ENCODE measurements at places on chromosomes 11 and 22.

DNA sequence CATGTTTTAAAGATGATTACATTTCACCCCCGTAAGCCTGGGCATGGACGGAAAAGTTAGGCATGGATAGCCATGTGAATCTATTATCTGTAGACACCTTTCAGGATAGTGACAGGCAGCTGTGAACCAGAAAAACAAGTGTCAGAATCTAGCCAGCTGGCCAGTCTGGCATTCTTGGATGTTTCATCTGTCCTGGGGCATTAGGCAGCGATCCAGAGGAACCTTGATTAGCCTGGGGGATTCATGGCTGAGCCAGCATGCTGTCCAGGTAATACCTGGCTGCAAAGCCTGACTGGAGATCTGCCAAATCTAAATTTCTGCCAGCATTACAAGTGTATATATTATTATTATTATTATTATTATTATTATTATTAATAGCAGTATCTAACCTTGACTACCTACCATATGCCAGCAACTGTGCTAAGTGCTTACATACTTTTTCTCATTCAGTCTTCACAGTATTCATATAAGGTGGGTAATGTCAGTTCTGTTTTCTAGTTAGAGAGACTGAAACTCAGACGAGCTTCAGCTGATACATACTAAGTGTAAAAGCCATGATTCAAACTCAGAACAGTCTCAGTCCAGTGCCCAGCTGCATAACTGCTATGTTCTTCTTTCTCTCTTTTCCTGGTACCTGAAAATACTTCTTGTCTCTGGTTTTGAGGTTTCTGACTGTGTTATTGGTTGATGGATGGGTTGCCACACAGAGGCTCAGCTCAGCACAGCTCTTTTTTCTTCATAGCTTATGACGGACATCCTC lies 12.8 kb downstream of the BMAL1 start:
- no peak for DNase-seq

DNA sequence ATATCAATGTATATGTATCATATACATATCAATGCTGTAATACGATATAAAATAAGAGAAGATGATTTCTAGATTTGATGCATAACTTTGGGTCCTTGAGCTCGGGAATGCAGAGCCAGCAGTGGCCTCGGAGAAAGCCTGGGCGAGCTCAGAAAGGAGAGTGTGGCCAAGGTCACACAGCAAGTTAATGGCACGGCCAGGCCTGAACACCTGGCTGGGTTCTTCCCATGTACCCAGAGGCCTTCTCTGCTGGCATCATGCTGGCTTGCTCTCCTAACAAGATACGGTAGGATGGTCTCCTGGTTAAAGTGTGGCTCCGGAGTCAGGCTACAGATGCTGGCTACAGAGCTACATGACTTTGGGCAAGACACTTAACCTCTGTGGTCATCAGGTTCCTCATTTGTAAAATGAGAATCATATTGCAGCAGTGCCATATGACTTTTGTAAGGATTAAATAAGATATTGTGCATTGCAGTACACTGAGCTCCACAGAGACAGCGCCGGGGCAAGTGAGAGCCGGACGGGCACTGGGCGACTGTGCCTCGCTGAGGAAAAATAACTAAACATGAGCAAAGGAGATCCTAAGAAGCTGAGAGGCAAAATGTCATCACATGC lies 29.9 kb downstream of the TPST2 start:
- DNase-seq, result no peak

DNA sequence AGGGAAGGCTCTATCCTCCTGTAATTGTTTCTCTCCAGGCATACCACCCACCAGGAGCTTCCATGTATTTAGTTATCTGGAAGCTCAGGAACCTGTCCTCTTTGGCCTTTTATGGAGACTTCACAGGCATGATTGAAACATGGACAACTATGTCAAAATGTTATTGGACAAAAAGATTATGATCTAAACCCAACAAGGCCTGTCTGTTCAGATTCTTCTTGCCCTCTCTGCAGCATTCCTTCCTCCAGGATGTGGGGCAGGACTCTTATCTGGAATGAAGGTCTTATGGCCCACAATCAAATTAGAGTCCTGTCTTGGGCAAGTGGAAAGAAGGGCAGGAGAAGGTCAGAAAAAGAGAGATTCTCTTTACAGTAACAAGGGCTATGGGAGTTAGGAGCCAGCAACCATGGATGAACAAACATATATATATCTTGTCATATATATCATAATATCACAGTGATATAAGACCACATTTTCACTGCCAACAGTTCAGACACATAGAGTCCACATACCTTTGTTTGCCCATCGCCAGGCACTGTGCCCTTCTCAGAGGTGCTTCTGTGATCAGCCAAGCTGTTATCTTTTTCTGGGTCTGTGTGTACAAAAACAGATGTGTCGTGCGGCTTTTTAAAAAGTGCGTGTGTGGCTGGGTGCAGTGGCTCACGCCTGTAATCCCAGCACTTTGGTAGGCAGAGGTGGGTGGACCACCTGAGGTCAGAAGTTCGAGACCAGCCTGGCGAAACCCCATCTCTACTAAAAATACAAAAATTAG lies 42.5 kb upstream of the SUSD2 start:
- no peak for DNase-seq

DNA sequence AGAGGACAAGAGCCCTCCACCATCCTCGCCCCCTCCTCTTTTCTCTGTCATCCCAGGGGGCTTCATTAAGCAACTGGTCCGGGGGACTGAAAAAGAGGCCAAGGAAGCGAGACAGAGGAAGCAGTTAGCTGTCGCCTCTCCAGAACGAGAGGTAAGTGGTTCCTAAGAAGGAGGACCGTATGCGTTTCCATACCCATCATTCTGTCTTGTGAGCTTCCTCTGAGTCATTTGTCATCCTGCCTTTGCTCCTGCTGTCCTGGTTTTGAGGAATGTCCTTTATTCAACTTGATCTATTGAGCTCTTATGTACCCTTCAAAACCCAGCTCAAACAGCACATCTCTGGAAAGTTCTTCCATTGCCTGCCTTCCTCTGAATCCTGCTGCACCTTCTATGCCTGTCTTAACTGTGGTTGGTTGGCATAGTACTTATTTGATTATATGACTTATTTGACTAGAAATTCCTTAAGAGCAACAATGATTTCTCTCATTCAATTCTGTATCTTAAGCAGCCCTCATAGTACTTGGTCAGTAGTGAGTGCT lies 21.3 kb downstream of the MYO18B start:
- DNase-seq, result no peak

- DNase-seq, result no peak
Measured at GRCh38 chr11:19834771-19835170, 122.1 kb downstream of the NAV2 start.

GRCh38 chr11:68579455-68579854 lies 104.9 kb upstream of the GAL start:
- DNase-seq, result no peak

- DNase-seq, result no peak
Measured at GRCh38 chr22:30250661-30251267, 4.2 kb upstream of the LIF start.

DNA sequence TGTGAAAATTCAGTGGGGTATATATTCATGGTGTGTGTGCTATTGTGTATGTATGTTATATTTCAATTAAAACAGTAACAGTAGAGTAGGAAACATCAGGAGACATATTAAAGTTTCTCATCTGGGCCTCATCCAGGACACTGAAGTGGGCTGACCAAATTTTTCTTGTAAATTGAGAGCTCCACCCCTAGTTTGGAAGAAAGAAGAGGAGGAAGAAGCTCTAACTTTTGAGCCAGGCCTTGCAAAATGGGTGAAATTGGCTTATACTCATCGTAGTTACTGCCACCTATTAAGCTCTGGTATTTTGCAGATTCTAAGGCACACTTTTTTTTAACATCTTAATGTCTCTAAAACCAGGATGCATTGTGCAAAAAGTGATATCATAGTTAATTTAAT lies 33.7 kb downstream of the TSPAN18 start:
- DNase-seq, result no peak

GRCh38 chr11:102640946-102641345 lies 15.8 kb upstream of the MMP20 start:
- no peak for DNase-seq

- peak; percentile 54 for DNase-seq
Measured at GRCh38 chr22:19962246-19962908, 20.8 kb upstream of the TXNRD2 start.

DNA sequence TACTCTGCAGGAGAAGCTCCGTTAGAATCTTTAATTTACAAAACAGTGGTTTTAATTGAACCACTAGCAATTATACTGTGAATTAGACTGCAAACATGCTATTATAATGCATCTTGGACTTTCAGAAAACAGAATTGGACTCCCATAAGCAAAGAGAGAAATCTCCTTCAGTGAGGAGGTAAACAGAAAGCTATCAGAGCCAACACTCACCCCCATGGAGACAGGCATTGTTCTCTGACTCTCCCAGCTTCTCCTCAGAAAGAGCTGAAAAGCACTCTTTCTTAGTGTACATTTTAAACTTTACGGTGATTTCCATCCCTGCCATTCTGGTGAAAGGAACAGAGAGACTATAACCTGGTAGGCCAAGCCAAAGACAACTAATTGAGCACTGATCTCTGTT lies 176.9 kb downstream of the GRIA4 start:
- DNase-seq, result no peak

- DNase-seq, result no peak
Measured at GRCh38 chr22:32748509-32748908, 53.0 kb upstream of the TIMP3 start.

DNA sequence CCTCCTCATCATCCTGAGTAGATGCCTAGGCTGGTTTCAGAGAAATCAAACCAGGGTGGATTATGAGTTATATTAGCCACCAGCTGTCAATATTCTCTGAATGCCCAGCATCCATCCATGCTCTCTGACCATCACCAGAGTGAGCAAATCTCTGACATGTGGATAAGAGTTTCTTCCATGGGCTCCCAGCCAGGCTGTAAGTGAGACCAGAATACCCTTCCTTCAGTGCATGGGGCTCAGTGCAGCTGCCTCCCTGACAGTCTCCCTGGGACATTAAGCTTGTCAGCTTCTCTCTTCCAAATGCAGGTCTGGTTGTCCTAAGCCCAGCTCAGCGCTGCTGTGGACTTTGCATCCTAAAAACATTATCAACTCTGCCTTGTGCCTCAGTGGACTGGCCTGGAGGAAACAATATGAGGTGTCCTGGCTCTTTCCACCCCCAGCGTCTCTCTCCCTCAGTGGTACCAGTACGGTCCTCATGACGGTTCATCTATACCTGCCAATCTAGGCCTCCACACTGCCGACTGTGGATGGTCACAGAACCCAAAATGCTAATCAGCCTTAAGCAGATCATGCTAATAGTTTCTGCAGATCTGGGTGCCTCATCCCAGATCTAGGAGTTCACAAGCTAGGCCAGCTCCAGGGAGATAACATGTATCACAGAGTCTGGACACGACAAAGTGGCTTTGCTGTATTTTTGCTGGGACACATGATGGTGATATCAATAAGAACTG lies 41.6 kb upstream of the PRAME start:
- DNase-seq, result no peak

GRCh38 chr22:29306175-29306834 lies at the start of gene GAS2L1:
Gene GAS2L1 (plus strand): TSS chr22:29306650. CDS start chr22:29308106, 1,456 bp downstream.
- peak; percentile 55 for DNase-seq

DNA sequence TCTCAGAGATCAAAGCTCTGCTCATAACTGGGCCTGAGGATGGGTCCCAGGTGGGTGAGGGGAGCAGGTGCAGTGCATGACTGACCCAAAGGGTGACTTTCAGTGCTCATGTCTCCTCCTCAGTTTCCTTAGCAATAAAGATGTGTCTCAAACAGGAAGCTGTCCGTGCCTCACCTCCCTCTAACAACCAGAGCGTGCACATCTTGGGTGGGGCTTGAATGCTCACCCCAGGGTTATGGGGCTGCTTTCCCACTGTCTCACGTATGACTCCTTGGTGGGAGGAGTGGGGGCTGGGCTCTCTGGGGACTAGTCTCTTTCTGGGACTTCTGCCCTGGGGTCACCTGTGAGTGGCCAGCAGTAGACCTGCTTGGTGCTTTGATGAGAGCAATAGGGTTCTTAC lies 53.9 kb upstream of the PHOX2A start:
- DNase-seq, result no peak

DNA sequence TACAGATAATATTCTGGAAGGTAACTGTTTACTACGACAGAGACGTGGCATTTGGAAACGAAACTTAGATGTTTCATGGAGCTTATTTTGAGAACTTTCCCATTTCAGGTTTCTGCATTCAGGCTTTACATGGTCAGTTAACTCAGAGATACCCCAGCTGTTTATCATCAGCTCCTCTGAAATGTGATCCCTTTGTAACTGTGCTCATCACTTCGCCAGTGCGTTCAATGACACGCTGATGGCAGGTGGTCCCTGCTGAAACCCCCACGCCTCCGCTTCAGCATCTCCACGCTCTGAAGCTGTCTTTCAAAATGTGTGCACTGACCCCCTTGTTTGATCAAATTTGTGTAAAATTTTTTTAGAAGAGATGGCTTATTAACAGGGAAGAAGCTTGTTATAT lies 30.5 kb downstream of the ALG12 start:
- no peak for DNase-seq

- no peak for DNase-seq
Measured at GRCh38 chr22:48403521-48404403, 1423.9 kb downstream of the BRD1 start.

- DNase-seq, result no peak
Measured at GRCh38 chr11:70778883-70779282, 380.6 kb downstream of the CTTN start.

DNA sequence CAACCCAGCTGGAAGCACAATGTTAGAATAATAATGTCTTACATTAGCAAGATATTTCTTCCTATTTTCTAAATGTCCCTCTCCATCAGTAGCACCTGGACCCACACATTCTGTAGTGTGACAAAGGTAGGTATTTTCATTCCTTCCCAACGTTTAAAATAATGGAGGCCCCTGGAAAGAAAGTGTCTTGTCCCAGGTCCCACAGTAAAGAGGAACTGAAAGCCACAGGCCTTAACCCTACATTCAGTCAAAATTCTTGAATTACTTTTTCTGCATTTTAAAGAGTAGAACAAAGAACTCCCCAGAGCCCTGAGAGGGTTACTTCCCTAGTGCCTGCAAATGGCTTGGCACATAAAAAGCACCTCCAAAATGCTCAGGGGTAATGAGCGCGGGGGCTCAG lies 26.3 kb downstream of the OPCML start:
- no peak for DNase-seq

- DNase-seq, result peak; percentile 78
Measured at GRCh38 chr22:50269970-50270665, at the start of gene MAPK11. Gene MAPK11 (minus strand): TSS chr22:50270380. CDS start chr22:50270292, 88 bp downstream.

DNA sequence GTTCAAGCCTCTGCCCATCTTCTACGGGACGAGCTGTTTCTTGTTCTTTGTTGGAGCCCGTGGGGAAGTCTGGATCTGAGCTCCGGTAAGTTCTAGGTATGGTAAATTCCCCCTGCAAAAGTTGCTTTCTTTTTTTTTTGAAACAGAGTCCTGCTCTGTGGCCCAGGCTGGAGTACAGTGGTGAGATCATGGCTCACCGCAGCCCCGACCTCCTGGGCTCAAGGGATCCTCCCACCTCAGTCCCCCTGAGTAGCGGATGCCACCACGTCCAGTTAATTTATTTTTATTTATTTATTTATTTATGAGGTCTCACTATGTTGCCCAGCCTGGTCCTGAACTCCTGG lies 35.5 kb upstream of the MOB2 start:
- no peak for DNase-seq

- no peak for DNase-seq
Measured at GRCh38 chr11:6920702-6921101, at the start of gene OR2D3. Gene OR2D3 (plus strand): TSS chr11:6921002. CDS start chr11:6921002, 0 bp downstream.
